ENCODE measurements at places on chromosomes 3 and 15.

DNA sequence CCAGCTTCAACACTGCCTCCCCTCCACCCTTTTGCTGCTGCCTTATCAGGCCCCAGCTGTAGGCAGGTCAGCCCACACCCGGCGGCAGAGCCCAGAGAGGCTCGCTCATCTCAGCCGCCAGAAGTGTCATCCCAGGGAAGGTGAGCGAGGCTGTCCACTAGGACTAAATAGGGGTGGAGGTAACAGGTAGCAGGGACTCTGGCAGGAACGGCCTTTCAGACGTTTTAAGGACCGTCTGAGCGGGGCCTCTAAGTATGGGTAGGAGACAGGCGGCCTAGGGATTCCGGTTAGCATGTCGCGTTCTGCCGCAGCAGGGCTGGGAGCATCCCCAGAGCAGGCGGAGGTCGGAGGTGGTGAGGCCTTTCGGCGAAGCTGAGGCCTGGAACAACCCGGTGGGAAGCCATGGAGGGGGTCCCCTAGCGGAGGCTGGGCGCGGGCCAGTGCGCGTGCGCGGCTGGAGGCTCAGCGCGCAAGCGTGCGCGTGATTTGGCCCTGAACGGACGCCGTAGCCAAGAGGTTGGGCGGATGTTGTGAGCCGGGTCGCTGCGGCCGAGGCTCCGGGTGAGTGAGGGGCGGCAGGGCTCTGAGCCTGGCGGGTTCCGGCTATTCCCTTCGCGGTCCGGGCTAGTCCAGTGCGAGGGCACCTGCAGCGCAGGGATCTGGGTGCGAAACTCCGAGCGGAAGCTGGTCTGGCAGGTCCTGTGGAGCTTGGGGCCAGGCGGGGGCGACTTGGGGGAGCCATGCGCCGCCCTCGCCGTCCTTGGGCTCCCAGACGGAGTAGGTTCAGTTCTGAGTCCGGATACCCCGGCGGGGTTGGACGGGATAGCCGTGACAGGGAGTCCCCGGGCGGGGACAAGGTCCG lies at the start of the genes MST1 and RNF123:
MST1 (minus strand) TSS at position 429 of the 862 bp plus-strand sequence. CDS start 783 bp downstream, outside the sequence.
RNF123 (plus strand) TSS at position 512 of the 862 bp plus-strand sequence. CDS start 1,609 bp downstream, outside the sequence.
- DNase-seq, result peak; percentile 95

DNA sequence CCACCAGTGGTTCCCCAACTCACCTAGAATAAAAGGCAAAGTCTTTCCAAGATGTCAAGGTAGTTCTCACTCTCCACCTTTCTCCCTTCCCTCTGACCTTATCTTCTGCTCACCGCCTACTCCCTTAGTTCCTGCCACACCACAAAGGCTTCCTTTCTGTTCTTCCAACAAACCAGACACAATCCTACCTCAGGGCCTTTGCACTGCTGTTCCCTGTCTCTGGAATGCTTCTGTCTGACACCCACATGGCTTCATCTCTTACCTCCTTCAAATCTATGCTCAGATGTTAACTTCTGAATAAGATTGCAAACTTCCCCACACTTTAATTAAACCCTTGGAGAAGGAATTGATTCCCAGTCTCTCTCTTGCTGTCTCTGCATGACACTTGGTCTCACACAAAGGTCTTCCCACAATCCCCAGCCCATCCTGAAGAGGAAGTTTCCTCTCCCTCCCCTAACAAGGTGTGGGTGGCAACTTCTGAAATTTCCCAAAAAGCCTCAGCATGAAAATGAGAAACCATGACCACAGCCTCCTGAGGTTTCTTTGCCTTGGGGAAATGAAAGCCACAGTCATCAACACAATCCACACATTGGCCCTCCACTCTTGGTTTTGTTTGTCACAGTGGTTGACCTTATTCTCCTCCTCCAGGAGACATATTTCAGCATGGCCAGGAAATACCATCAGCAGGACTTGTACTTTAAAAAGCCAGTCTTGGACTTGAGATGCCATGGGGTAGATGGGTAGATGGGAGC lies 3.0 kb upstream of the RYK start:
- no peak for DNase-seq

DNA sequence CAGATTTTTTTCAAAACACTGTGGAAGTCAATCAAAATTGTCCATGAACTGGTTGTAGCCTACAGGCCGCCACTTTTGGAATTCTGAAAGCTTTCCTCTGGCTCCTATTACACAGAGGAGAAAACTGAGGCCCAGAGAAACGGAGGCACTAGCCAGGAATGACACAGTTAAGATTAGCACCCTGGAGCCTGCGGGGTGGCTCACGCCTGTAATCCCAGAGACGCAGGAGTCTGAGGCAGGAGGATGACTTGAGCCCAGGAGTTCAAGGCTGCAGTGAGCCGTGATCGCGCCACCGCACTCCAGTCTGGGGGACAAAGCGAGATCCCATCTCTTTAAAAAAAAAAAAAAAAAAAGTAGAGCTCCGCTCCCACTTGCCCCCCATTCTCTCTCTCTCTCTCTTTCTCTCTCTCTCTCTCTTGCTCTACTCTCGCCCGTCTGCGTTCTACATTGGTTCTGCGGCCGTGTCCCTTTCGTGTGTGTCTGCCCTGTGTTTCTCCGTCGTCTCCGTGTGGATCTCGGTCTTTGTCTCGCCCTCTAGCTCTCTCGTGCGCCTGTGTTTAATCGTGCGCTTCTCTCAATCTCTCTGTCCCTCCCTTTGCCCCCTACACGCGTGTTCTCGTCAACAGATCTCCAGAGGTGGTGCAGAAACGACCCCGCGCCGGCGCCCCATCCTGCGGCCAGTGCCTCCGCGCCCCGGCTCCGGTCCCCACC lies 512 bp upstream of the TRH start:
- DNase-seq, result no peak

DNA sequence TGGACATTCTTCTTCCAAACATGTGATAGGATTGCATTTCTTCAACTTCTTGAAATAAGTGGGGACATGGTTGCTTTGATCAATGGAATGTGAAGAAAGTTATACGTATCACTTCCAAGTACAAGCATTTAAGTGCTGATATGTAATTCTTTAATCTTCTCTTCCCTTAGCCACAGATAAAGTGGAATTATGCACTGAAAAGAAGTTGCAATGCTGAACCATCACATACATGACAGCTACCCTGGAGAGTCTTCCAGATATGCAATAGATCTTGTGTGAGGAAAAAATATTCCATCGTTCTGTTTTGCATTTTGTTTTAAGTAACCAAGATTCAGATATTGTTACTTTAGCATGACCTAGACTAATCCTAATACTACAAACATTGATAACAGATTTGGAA lies 674.3 kb downstream of the NSUN3 start:
- no peak for DNase-seq

DNA sequence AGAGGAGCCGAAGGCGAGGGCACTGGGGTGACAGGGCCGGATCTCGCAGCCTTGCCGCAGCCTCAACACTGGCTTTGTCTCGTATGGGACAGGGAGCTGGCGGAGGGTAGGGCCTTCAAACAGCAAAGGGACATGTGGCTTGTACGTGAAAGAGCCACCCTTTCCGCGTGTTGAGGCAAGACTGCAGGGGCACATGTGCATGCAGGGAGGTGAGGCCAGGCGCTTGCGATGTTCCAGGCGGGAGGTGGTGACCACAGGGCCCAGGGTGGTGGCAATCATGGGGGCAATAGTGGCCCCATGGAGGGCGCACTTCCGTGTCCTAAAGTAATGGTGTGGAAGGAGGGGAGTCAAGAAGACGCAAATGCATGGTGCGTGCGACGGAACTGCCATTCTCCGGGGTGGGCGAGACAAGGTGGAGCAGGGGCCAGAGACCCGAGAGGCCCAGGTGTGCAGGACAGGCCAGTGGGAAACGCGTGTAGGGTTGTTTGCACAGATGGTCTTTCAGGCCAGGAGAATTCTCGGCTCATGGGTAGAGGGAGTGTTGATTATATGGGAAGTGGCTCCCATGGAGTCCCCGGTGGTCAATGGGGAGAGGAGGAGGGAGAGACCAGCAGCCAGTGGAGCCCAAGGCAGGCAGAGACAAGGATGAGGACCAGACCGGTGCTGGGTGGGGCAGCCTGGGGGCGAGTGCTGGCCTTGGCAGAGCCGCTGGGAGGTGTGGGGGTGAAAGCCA lies 45.8 kb upstream of the PCSK6 start:
- no peak for DNase-seq

GRCh38 chr3:26281284-26281985 lies 341.1 kb upstream of the LRRC3B start:
- DNase-seq, result no peak

DNA sequence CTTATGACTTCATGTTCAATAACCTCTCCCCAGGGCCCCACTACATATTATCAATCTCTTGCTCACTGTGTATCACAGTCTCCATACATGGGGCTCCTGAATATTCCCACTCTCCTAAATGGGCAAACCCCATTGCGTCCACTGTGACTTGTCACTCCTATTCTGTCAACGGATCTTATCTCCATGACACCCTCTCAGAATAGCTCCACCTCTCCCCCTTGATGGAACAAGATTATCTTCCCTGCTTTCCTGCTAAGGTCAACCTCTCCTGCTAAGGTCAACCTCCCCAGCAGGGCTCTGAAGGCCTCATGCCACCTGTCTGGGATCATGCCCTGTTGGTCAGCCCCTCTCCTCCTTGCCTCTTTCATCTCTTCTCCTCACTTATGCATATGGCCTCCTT lies 1.8 kb downstream of the CLDN18 start:
- DNase-seq, result no peak

DNA sequence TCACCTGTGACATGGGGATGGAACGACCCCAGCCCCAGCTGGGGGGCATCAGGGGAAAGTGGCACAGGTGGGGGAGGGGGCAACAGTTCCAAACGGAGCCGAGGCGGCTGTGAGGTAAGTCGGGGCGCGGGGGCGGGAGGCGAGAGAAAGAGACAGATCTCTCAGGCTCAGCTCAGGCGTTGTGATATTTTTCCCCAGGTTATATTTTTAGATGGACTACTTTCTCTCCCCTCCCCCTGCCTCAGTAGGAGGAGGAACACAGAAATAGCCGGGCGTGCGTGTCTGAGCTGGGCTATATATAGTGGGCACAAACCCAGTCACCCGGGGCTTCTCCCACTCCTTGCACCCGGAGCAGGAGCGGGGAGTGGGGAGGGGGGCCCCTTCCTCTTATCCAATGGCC lies 91.0 kb upstream of the LINGO1 start:
- no peak for DNase-seq

DNA sequence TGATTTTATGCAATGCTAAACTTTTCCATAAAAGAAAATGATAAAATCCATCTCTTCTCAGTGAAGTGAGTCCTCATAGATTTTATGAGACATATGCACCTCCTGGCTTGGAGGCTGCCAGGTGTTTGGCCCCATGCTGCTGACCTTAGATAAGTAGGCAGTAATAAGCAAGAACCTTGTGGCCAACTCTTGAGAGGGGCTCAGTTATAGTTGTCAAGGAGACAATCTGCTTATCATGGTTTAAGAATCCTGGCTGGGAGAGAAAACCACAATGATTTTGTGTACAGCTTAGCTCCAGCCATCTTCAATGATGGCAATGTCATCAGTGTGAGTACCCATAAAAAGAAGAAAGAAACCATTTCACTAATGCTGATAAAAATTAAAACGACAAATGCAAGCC lies 252.1 kb downstream of the CPNE4 start:
- DNase-seq, result no peak

- DNase-seq, result no peak
Observed at GRCh38 chr3:10380906-10381305, 60.0 kb upstream of the SEC13 start.

DNA sequence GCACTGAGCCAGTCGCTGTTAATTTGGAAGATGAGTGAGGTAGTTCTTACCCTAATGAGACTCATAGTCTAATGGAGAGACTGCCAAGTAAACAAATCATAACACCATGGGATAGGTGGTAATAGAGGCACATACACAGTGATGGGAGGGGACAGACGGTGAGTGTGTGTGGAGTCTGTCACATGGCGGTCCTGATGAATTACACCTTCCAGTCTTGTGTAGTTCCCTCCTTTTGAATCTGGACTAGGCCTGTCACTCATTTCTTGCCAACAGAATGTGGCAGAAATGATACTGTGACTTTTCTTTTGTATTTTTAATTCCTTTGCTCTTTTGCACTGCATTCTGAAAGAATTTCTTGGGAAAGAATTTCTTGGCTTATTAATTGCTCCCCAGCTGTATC lies 78.1 kb downstream of the NR1D2 start:
- no peak for DNase-seq

- DNase-seq, result no peak
Observed at GRCh38 chr3:149015393-149015792, 24.1 kb downstream of the GYG1 start.

DNA sequence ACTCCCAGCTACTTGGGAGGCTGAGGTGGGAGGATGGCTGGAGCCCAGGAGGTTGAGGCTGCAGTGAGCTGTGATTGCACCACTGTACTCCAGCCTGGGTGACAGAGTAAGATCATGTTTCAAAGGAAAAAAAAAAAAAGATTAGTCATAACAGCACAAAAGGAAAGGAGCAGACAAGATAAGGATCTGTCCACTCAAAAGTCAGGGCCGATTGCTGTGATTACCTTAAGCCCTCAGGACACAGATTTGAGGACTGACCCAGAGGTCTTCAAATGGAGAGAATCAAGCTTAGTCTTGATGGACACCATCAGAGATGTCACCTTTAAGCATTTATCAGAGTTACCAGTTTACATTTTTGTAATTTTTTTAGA lies 23.9 kb upstream of the HEG1 start:
- no peak for DNase-seq

DNA sequence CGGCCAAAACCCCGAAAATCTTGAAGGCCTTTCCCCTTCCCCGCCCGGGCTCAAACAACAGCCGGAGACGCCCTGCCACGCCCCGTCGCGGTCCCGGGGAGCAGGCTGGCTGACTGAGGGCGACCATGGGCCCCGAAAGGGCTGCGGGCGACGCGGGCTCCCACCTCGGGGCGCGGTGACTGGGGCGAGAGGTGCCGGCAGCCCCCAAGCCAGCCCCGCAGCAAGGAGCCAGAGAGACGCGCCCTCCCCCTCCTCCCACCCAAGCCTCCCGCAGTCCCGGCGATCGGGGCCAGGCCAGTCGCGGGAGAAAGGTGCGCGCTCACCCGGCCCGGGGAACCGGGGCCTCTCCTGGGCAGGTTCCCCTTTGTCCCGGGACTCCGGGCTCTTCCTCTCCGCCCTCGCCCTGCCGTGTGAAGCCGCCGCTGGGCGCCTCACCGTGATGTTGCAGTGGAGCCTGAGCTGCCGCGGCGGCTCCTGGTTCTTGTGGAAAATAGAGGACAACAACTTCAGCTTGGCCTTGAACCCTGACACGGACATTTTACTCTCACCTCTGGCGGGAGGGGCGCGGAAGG lies 30.6 kb upstream of the ZSCAN2 start:
- peak; percentile 53 for DNase-seq

GRCh38 chr3:99902091-99902490 lies 84.4 kb downstream of the CMSS1 start:
- no peak for DNase-seq

- no peak for DNase-seq
Observed at GRCh38 chr3:187967993-187968392, 186.0 kb upstream of the LPP start.

DNA sequence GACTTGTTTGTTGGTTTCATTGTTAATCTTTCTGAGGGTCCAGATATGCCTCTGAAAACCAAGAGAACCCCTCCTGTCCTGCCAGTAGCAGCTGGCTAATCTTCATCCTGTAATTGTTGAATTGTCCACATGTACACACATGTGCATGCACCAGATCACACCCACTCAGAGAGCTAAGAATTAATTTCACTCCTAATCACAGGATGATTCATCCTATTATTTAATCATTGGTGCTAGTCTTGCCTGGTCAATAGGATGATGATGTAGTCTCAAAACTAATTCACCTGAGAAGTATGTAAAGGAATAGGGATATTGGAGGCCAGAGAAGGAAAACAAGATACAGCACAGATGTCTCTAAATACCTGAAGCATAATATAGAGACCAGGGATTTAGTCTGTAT lies 7.8 kb upstream of the AHSG start:
- DNase-seq, result no peak
